ENCODE measurements at places on chromosomes 11 and 22.

GRCh38 chr11:69518081-69518950 is 36.9 kb downstream of the LINC01488 start:
- DNase-seq = no peak

DNA sequence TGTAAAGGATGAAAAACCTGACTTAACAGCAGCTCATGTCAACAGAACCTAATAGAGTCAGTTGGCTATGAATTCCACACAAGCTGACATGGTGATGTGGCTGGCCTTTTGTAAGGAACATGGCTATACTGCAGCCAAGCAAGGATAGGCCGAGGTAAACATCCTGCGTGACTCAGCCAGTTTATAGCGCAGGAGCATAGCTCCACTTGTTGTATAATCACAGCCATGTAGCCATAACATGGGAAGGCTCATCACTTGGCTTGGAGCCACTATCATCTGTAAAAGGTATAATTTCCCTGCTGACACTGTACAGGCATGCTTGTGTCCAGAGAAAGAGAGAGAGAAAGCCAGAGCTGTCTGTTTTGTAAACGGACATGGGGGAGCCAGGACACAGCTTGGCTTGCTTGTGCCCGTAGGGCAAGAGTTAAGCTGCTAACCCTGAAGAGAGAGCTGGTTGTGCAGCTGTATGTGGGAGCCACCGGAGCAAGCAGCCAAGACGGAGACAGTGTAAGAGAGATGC is 104.4 kb upstream of the PLET1 start:
- DNase-seq = no peak

GRCh38 chr11:126523441-126524205 is 168.1 kb downstream of the ST3GAL4 start:
- DNase-seq = no peak

DNA sequence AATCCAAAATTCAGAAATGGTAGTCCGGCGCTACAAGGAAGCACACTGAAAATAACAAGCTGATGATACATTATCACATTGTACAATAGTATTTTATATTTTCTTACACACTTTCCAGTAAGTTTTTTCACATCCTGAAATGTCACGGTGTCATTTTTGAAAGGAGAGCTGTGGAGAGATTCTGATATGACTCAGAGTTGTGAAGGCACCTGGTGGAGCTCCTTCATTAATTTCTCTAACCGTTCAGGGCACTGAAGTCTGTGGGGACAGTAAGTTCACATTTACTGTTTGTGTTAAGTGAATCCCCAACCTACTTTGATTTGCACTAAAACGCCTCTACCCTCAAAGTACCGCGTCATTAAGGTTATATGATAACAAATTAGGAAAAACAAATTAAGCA is 13.3 kb downstream of the LDHAL6A start:
- no peak for DNase-seq

DNA sequence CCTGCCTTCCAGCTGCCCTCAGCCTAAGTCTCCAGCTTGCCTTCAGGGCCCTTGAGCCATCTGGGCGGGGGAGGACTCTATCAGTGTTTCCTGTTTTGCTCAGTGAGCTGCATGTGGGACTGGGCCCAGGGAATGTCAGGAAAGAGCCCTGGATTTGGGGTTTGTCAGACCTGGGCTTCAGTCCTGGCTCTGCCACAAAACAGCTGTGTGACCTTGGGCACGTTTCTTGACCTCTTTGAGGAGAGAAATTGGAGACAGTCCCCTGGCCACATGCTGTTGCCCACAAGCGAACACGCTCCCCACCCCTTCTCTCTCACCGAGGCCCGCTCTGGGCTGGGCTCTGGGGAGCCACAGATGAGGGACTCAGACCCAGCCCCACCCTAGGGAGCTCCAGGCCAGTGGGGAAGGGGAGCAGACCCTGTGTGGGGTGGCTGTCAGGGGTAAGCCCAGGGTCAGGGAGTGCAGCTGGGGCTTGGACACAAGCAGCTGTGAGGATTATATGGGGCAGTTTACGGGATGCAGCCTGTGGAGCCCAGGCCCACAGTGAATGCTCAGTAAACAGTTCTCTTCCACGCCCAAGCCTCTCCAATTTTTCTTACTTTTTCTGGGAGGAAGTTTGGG is 12.3 kb downstream of the MYO7A start:
- no peak for DNase-seq

DNA sequence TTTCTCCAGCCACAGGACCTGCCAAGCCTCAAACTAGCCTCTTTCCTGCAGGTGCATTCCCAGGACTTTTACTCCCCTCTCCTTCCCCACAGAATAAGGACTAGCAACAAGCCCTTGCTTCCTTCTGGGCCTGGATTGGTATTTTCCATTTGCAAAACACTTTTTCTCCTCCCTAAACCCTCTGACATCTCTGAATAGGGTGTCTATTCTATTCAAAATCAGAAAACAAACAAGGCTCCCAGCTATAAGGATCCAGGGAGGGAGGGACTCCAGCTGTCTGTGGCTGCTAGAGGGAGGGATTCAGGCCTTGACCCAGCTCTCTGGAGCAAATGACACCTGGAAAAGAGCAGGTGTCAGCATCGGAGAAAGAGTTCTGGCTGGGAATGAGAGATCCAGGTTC is 168.5 kb upstream of the BDNF start:
- DNase-seq = no peak

GRCh38 chr11:115984228-115984627 is 480.0 kb upstream of the CADM1 start:
- no peak for DNase-seq

DNA sequence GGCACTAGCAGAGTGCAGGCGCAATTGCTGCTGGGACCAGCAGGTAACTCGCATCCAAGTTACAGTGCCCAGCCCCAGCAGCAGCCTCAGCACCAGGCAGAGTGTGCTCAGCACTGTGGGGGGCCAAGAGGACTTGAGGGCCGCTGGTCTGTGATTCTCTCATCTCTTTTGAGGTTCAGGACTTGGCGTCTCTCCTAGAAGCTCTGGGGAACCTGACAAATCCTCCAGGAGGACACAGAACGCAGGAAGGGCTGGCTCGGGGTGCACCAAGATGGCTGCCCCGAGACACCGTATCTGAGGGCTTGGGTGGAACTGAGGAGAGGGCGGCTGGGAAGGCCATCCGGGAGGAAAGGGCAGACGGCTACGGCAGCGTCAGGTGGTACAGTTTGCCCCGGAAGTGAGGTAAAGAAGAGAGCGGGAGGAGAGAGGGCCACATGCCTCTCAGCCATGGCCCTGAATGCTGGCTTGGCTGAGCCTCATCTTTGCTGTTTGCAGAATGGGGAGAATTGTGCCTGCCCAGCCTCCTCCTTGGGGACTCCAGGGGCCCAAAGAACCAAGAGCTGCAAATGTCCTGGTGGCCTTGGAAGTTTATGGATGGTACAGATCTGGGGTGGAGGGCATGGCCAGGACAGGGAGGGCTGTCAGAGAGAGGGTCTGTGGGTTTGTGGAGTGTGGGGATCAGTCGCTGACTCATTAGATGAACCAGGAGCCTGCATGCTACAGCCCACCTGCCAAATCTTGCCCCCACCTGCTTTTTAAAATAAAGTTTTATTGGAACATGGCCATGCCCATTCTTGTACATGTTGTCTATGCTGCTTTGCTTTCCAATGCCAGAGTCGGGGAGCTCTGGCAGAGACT is 78.0 kb downstream of the MYEOV start:
- no peak for DNase-seq

DNA sequence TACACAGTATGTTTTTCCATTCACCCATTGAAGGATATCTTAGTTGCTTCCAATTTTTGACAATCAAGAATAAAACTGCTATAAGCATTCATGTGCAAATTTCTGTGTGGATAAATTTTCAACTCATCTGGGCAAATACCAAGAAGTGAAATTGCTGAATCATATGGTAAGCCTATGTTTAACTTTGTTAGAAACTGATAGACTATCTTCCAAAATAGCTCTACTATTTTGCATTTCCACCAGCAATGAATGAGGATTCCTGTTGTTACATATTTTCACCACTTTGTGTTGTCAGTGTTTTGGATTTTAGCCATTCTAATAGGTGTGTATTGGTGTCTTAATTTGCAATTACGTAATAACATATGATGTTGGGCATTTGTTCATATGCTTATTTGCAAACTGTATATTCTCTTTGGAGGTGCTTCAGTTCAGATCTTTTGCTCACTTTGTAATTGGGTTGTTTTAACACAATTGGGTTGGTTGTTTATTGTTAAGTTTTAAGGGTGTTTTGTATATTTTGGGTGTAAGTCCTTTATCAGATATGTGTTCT is 49.2 kb upstream of the FAM181B start:
- DNase-seq = no peak

DNA sequence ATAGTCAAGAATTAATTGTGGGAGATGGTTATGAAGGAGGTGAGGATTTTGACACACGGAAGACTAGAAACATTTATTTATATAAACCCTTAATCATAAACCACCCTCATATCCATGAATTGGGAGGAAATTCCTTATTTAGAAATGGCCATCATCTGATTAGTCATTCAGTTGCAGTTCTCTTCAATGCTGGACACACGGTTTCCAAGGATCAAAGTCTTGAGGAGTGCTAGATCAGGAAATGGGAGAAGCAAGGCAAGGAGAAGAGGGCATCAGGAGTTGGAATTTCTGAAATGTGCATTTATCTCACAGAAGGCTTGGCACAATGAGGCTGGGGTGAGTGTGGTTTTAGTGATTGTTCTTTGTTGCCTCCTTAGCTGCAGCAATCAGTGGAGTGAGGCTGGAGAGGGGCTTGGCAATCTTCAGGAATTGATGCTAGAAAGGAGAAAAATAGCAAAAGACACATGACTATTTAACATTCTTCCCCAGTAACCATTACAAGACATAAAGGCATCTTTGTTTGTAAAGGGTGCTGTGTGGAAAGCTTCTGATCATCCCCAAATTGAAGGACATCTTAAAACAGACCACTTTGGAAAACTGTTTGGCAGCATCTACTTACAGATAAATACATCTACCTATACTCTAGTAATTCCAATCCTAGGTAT is 21.6 kb upstream of the GDPD4 start:
- DNase-seq = no peak

- no peak for DNase-seq
Observed at GRCh38 chr22:27193215-27193614, 535.8 kb downstream of the MIAT start.

GRCh38 chr11:36356201-36356600 is 60.1 kb downstream of the PRR5L start:
- DNase-seq = no peak

DNA sequence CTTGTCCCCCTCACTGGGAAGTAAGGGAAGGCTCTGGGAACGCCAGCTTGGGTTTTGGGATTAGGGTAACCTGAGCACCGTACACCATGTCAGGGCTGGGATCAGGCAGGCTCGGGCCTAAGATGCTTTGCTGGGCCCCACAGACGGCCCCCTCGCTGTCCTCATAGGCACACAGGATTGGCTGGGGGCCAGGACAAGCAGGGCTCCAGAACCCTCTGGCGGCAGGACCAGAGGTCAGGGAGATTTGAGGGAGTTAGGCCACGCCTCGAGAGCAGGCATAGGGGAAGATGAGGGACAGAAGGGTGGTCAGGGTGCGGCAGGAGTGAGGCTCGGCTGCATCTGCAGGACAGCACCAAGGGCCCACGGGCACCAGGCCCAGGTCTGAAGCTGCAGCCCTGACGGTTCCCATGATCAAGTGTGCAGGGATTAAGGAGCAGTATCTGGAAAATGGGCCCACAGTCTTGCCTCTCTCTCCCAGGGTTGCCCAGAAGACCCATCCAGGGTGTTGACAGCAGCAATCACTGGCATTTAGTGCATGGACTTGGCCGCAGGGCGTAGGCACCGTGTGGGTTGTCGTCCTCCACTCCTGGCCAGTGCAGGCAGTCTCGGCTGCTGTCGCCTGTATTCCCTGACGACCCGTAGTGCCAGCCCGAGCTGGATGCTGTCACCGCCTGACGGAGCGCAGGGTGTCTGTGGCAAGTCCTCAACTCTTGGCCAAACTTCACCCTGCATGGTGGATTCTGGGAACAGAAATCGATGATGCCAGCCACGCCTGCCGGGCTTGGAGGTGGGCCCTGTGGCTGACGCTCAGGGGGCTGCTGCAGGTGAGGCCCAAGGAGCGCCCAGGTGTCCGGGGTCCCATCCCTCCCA is 15.7 kb upstream of the GNB1L start:
- no peak for DNase-seq

- no peak for DNase-seq
Observed at GRCh38 chr11:86664930-86665329, 7.5 kb downstream of the ME3 start.

- no peak for DNase-seq
Observed at GRCh38 chr11:114616516-114616915, 20.9 kb upstream of the NXPE4 start.

DNA sequence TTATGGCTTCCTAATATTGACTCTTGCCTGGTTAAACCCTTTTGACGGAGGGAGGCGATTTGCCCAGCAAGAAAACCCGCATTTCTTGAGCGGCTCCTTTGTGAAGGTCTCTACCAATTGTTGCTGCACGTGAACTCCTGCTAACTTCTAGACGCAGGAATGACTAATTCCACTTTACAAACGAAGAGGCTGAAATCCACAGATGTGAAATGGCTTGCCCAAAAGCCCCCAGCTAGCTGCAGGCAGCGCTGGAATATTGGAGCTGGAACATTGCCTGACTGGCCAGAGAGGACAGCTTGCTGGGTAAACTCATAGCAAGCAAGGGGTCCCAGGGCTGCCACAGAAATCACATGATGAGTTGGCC is 542 bp downstream of the GCAT start:
- no peak for DNase-seq

GRCh38 chr22:44211256-44211945 is 30.7 kb downstream of the PARVG start:
- DNase-seq = no peak

DNA sequence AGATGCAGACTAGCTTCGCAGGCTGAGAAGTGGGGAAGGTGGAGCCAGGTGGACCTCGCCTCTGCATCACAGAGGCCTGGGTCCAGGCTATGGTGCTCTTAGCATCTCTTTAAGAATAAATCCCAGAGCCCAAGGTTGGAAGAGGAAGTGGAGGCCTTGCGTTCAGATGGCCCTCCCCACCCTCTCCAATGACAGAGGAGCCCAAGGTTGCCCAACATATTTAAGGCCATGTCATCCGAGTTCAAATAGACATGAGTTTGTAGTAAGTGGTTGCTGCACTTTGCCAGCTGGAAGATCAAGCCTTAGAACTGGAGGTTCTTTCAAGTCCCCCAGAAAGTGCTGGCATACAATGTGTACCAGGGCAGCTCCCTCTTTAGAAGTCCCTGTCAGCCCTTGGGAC is 47.1 kb upstream of the HORMAD2 start:
- no peak for DNase-seq

DNA sequence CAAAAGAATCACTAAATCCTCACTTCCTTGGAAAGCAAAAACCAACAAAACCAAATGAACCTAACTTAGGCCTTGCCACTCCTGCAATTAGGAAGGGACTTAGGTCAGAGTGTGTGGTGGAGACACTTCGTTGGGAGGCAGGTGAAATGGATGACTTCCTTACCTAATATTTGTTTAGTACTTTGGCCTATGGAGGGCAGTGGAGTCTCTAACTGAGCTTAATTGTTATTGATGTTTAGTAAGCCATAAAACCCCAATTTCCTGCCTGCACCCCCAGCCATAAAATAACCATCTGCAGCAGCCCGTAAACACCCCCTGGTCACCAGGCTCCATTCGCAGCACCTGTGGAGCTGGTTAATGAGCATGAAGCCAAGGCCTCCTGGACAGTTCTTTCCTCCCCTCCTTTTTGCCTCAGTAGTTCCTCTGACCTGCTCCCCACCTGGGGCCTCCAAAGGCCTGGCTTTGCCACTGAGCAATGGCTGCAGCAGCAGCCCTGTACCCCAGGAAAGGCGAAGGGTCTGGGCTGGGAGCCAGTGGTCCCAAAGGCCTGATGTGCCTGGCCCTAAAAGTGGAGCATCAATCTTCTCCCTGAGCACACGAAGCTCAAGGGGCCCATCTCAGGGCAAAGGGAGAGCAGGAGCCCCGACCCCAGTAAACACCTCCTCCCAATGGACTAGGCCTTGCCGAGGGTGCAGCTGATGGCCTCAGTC is 15.6 kb upstream of the SYT13 start:
- DNase-seq = peak; percentile 85
